ENCODE measurements at places on chromosomes 7 and 10. TPM values are rescaled to one million over a fixed set of nuclear protein-coding genes. Genes with fewer than 3 reads are reported as not detected.

The ADCY1 gene
- total RNA-seq, result not detected

The DLG5 gene
- total RNA-seq, result 9.7 TPM

The SOSTDC1 gene
- not detected for total RNA-seq

The ZNF804B gene
- not detected for total RNA-seq

The AGAP9 gene
- total RNA-seq, result 14.5 TPM

The RHBDD2 gene
- 136 TPM for total RNA-seq

The NCF1 gene
- total RNA-seq, result 14.6 TPM

The GCK gene
- 0.45 TPM for total RNA-seq

The VPS50 gene
- total RNA-seq, result 23.8 TPM

The RGR gene
- total RNA-seq, result not detected

GRCh38 chr7:40405991-40406390, 271.2 kb downstream of the SUGCT start:
- DNase-seq, result no peak

DNA sequence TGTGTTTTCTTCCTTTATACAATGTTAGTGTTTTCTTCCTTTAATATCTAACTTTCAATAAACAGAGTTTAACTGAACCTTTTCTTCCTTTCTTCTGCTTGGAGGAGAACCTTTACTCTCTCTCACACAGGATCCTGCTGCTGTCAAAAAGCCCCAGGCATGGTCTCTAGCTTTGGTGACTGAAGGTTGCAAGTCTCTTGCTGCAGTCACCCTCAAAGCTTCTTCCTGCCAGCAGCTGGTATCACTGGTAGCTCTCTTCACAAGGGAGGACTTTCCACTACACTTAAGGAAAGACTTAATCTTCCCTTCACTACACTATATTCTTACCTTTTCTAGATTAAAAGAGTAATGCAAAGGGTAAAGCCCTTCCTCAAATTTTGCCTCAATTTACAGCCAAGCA, 153.4 kb downstream of the SGMS1 start:
- DNase-seq, result no peak

DNA sequence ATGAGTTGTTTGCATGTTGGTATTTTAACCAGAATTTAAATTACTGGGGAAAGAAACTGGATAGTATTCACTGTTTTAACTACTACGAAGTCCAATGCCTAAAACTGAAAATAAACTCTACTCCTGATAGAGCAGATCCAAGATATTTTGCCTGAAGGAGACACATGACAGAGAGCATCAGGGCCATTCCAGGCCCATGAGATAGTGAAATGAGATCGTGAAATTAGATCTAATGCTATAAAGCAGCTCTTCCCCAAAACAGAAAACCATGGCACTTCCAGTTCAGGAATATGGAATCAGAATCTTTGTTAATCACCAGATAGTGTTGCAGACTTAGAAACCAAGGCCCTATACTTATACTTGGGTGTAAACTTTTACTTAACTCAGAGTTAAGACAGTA, 124.3 kb upstream of the CACNA2D1 start:
- DNase-seq, result no peak

DNA sequence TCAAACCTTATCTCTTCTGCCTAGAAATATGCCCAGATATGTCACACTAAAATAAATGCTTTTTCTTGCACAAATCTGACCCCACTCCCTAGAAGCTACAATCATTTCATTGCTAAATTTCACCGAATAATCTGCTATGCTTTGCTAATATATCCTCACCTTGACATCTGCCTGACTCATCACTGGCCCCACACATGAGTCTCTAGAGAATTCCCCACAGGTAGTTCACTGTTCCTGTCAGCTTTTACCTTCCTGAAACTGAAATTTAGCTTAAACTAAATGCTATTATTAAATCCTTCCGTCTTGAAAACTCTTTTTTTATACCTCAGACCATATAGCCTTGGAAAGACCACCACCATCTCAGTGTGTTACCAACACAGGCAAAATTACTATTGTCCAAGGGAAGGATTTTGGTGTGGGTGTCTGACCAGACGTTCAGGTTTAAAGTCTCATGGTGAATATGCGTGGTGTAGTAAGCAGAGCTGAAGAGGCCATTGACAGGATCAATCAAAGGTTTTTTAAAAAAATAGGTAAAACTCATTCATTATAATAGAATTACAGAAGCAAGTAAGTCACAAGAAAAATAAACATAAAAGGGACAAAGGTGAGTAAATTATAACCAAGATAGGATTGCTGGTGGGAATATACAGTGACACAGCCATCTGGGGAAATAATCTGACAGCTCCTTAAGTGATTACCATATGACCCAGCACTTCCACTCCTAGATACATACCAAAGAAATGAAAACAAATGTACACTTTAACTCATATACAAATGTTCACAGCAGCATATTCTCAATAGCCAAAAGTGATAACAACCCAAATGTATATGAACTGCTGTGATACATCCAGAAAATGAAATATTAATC, 173.5 kb downstream of the KMT2E start:
- DNase-seq, result no peak

DNA sequence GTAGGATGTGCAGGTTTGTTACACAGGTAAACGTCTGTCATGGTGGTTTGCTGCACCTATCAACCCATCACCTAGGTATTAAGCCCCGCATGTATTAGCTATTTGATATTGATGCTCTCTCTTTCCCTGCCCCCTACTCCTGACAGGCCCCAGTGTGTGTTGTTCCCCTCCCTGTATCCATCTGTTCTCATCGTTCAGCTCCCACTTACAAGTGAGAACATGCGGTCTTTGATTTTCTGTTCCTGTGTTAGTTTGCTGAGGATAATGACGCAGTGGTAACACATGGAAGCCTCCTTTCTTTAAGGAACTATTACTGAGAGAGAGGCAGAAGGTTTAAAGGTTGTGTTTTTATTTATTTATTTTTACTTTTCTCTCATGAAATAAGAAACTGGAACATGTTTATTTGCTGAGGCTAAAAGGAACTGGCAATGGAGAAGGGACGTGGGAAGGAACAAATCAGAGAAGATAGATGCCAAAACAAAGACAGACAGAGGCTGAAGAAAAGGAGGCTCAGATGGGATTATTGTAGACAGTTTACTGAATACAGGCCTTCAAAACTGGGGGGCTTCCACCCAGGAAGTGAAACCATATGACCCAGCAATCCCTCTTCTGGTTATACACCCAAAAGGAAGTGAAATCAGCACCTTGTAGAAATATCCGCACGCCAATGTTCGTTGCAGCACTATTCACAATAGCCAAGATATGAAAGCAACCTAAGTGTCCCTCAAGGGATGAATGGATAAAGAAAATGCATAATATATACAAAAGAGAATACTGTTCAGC, 556.3 kb downstream of the GRM8 start:
- DNase-seq, result no peak

DNA sequence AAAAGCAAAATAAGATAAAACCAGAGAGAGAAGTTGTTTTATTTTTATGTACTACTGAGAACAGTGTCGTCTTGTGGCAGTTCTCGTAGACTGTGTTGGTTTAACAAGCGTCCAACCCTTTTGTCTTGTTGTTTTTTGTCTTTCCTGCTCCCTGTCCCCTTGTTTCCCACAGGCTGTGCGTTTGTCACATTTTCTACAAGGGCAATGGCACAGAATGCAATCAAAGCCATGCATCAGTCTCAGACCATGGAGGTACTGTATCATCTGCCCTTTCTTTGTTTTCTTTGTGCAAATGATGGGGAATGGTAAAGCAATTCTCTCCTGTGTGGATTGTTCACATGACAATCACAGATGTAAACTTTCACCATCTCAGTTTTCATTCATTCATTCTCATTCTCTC, 248.8 kb downstream of the CELF2 start:
- no peak for DNase-seq

DNA sequence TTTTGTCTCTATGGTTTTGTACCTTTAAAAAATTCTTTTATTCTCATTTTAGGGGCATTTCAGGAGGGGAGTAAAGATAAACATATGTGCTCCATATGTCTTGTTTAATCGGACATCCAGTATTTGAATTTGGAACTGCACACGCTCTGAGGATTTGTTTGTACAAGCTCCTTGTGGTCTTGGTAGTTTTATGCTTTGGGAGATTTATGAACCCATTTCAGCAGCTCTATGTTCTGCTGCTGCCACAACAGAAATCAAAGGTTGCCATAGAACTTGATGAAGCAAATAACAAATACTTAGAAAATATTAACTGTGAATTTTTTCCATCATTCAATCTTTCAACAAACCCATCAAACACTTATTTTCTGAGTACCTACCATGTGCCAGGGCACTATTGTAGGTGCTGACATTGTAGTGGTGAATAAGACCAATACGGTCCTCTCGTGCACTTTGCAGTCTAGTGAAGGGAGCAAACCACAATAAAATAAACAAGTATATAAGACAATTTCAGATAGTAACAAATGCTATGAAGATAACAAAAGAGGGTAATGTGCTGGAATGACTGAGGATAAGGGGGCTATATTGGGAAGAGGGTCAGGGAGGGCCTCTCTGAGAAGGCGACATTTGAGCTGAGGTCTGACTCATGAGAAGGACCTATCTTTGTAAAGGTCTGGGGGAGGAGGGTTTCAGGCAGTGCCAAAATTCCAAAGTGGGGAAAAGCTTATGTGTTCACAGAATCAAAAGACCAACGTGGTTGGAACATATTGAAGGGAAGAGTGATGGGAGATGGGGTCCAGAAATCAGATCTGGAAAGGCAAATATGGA, 30.4 kb downstream of the MYPN start:
- DNase-seq, result no peak

- DNase-seq, result no peak
These were observed 176.5 kb downstream of the PFKFB3 start for GRCh38 chr10:6379015-6379776.

- DNase-seq, result no peak
These were observed 20.7 kb downstream of the CHST3 start for GRCh38 chr10:71984809-71985388.

- DNase-seq, result no peak
These were observed 339.8 kb downstream of the ABCA13 start for GRCh38 chr7:48511080-48511479.

DNA sequence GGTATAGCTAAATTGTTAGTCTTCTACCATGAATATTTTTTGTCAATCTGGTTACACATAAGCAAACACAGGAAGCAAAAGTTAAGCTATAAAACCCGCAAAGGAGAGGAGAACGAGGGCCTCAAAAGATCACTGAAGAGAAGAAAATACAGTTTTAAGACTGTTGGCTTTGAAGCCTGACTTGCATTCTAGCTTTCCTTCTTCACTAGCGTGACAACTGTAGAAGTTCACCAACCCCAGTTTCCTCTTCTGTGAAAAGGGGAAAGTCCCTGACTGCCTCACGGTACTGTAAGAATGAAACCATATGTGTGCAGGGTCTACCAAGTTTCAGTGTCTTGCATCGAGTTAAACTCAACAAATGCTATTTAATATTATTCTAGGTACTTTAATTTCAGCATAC, 7.5 kb upstream of the LRRN3 start:
- DNase-seq, result no peak

DNA sequence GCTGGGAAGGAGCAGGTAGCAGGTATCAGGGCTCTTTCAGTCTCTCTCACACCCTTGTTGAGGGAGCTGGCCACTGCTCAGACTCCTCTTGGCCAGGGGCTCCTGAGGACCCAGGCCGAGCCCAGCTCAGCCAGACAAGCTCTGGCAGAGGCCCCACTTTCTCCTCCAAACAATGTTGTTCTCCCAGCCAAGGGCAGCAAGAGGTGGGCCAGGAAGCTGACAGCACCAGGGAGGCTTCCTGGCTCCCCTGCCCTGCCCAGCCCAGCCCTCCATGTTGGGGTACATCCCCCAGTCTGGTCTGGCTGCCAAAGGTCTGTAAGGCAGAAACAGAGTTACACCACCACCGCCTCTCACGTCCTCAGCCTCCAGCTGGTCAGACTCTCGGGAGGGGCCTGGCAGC, 33.9 kb upstream of the COL13A1 start:
- DNase-seq, result no peak

GRCh38 chr7:101507791-101508252, 121.3 kb downstream of the MYL10 start:
- no peak for DNase-seq

GRCh38 chr7:64869121-64869725, 33.9 kb upstream of the ZNF273 start:
- no peak for DNase-seq

- no peak for DNase-seq
These were observed 2.2 kb upstream of the ACHE start for GRCh38 chr7:100897772-100898454.

DNA sequence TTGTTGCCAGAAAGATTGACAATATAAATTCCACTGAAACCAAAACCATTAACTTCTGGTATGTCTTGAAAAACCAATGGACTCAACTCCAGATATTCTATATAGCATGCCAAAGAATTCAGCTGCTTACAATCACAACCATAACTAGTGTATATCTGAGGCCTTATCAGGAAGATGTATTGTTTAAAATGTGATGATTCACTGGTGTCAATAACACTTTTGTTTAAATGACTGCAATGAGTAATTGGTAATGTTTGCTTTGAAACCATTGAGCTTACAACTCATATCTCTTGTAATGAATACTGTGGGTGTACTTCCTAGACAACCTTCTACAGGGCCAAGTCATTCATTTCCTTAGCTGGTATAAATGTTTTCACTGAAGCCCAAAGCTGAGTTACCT, 727.9 kb upstream of the KCND2 start:
- DNase-seq, result no peak

GRCh38 chr7:70763961-70764691, 367.8 kb upstream of the GALNT17 start:
- DNase-seq, result no peak

DNA sequence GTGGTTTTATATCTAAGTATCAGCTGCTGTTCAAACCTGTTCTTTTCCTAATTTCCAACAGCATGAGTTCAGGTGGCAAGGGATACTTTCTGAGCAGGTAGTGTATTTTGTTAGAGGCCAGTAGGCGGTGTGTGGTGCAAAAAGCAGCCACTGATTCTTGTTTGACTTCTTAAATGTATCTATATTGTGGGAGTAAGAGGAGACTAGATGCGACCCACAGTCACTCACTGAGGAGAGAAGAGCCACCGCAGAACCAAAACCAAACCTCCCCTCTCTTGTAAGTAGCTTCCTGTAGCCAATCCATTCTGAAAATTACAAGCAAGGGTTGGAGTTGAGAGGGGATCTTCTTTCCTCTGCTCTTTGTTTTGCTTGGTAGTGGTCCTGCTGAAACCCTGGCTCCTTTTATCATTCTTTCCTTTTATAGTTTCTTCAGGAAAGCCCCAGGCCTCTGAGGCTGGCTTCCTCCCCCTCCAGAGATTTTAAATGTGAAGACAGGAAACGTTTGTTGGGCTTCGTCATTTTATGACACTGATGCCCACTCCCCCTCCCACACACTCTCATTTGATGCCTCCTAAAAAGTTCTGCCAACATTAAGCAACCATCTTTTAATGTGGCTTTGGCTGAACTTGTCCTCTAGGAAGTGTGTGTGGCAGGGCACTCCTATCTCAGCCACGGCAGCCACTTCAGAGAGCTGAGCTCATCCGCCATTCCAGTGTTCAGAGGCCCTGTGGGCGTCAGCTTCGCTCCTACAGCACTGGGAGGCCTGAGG, 566.0 kb downstream of the SUGCT start:
- no peak for DNase-seq

- DNase-seq, result no peak
These were observed 319.0 kb downstream of the GLRX3 start for GRCh38 chr10:130455111-130455695.

GRCh38 chr10:89684604-89685003, 16.8 kb upstream of the KIF20B start:
- DNase-seq, result no peak

GRCh38 chr7:55223023-55223422, 142.1 kb upstream of the LANCL2 start:
- DNase-seq, result no peak

Measured in T-helper 17 cell (primary cell).